ENCODE measurements at places on chromosomes 7 and 10. TPM values are rescaled to one million over a fixed set of nuclear protein-coding genes. Genes with fewer than 3 reads are reported as not detected.

Gene MRPS24
- 72.6 TPM for total RNA-seq

Gene CRTAC1
- 0.26 TPM for total RNA-seq

Gene SLC39A12
- total RNA-seq, result not detected

DNA sequence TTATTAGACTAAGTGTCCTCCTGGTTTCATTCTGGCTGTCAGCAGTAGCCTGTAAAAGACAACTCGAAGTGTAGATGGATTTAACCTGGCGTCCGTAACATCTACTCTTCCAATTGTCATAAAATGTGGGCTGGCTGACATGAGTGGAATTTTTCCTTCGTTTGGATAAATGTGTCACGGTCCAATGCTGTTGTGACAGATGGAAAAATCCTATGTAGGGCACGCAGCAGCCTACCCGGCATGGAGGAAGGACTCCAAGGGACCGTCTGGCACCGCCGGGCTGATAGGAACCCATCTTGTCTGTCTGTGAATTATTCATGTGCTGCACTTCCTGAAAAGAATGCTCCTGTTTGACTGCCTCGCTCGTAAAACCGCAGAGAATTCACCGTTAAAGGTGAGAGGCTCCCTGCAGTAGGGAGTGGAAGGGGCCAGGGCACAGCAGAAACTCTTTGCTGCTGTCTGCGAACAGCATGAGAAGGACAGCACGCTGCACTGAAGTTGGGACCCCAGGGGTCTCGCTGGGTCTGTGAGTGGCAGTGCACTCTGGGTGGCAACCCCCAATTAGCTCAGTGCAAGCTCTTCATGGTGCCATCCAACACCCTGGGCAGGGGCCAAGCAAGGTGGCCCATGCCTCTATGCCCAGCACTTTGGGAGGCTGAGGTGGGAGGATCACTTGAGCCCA is 1.6 kb upstream of the ORAI2 start:
- DNase-seq, result no peak
- H3K4me3 ChIP-seq, result no peak overlapping the region
- no peaks in the 10 kb centered on the region for H3K36me3 ChIP-seq
- no peaks in the 10 kb centered on the region for H3K4me1 ChIP-seq
- H3K27me3 ChIP-seq, result no peaks in the 10 kb centered on the region

DNA sequence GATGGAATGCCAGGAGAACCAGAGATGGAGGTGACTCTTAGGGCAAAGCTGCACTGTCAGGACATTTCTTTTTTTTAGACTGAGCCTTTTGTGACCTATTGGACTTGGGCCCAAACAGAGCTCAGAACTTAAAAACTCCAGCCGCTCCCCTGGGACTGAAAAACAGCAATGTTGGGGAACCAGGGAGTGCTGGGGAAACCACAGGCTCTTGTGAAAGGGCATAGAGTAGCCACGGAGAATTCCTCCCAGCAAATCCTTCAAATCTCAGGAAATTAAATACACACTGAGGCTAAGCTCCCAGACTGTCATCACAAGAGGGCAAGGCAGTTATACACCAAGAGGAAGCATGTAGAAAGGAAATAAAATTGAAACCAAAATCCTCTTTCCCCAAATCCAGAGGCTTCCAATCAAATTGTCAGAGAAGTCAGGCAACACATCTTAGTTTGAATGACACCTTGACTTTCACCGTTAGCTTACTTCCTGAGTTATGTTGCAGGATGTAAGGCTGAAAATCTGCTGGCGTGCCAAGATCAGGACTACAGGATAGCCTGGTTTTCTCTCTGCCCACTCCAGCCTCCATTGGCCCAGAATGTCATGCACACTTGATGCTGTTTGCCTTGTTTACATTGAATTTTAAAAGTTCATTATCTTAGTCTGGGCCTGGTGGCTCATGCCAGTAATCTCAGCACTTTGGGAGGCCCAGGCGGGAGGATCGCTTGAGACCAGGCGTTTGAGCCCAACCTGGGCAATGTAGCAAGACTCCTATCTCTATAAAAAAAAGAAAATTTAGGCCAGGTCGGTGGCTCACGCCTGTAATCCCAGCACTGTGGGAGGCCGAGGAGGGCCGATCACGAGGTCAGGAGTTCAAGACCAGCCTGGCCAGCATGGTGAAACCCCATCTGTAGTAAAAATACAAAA is 2.6 kb upstream of the RFC2 start:
- no peak overlapping the region for H3K4me3 ChIP-seq
- DNase-seq, result peak; percentile 34
- H3K27me3 ChIP-seq, result no peaks in the 10 kb centered on the region
- no peaks in the 10 kb centered on the region for H3K36me3 ChIP-seq
